Uterus (tissue), 4 donors: ENCODE measurements at places on chromosomes 7 and 10. TPM values are rescaled to one million over a fixed set of nuclear protein-coding genes. Genes with fewer than 3 reads are reported as not detected.

DNA sequence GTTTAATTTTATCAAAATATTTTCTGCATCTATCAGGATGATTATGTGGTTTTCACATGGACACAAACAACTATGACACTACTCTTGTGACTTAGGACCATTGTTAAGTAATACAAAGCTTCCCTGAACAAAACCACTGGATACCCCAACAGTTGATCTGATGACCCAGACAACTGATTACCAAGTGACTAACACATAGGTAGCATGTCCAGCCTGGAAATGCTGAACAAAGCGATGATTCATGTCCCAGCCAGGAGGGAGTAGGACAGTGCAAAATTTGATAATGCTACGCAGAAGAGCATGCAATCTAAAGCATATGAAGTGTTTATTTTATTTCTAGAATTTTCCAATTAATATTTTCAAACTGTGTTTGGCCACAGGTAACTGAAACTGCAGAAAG, 8.9 kb upstream of the PNLIP start:
- no peak for DNase-seq

GRCh38 chr7:138002828-138003189, 923 bp upstream of the CREB3L2 start:
- no peak for DNase-seq

DNA sequence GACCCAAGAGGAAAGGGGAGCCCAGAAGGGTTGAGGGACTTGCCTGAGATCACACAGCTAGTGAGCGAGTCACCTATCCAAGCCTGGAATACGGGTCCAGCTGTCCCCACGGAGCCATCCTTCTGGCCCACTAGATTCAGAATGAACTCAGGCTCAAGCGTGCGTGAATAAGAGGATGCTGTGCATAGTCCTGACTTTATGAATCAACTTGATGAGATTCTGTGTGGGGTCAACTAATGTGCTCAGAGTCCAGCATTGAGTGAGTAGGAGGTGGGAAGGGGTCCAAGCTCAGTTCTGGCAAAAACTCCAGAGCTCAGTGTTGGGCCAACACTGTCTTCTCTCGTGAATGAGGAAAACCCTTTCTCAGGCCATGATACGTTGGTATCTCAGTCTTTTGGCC, 41.4 kb downstream of the CAMK1D start:
- peak; percentile 57 for DNase-seq

- DNase-seq = no peak
Observed at GRCh38 chr7:69257592-69257991, 340.7 kb upstream of the AUTS2 start.

DNA sequence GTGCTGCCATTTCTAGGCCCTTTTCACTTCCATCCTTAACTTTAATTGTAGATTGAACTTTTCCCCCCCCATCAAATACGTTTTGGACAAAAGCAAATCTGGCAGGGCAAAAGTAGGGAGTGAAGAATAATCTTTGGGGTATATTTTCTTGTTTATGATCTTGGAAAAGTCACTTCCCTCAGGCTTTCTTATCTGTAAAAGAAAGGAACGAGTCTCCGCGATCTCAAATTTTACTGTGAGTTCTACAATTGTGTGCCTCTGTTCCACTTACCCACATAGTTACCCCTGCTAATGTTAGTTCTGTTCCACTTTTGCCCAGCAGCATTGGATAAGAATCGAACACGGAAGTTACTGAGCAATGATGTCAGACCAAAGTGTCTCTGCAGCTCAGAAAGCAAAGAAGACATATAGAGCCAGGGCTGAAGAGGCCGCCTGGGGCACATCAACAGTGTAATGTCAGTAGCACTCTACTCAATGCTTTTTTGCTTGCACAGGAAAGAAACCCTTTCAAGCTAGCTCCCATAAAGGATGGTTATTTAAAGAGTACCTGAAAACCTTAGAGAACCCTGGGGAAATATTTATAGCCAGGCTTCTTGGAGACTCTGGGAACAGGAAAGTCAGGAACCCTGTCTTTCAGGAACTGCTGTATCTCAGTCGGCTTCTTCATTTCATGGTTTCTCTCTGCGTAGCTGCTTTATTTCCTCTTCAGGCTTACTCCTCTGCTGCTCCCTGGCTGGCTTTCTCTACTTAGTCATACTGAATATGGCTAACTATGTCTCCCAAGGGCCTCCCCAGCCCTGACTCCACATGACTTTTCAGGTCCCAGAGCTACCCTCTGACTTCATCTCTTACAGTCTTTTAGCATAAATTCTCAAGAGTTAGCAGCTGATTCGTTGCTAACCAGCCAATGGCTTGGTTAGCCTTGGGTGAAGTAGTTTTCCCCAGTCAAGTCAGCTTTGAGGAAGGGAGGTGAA, 123.7 kb upstream of the FAM3C start:
- DNase-seq = peak; percentile 26

- DNase-seq = no peak
Observed at GRCh38 chr10:27569946-27570345, 65.8 kb downstream of the RAB18 start.

Gene ENKUR
- not detected for total RNA-seq

Gene ANKRD61
- total RNA-seq = not detected

Gene ADCY1
- total RNA-seq = 4.1 TPM

Gene DDC
- total RNA-seq = not detected

Gene VIPR2
- 3.1 TPM for total RNA-seq
